Activated T-cell treated with anti-CD3 and anti-CD28 coated beads for 1 hour (primary cell): ENCODE measurements at places on chromosomes 1 and 21.

GRCh38 chr1:5938101-5938646 lies 54.1 kb downstream of the NPHP4 start:
- no peak for DNase-seq

GRCh38 chr1:177341773-177342172 lies 171.0 kb downstream of the BRINP2 start:
- no peak for DNase-seq

- DNase-seq, result no peak
These were observed 12.9 kb upstream of the NOS1AP start for GRCh38 chr1:162056579-162056978.

DNA sequence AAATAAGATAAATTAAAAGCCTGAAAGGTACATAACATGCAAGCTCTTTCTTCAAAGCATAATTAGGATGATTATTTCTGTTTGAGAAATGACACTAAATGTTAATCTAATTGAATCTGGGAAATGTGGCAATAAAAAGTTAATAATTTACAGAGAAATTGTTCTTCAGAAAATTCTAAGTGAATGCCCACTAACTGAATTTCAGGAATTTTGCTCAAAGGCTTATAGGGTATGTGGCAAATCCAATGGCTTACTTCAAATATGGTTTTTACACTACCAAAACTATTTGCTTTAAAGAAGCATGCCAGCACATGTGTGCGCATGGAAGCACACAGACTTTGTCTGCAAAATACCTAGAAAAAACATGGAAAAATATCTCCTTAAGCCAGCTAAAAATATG lies 186.6 kb upstream of the FOXD3 start:
- DNase-seq, result no peak

- no peak for DNase-seq
These were observed 543 bp upstream of the EPHB2 start for GRCh38 chr1:22709891-22710700.

DNA sequence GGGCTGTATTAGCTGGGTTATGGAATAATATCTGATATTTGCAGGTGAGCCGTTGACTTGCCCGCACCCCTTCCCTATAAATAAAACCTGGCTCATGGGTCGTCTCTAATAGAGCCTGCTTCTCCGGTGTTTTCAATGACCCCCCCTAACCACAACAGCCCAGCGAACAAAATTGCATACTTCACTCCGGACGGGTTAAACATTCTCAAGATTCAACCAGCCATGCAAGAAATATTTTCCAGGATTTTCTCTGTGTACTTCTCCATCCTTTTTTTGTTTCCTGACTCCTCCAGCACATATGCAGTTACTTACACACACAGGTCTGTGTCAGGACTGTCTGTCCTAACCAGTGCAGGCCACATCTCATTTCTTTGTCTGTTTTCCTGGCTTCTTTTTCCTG lies 267.7 kb downstream of the ZNF648 start:
- DNase-seq, result no peak

GRCh38 chr1:222048094-222048595 lies 306.3 kb upstream of the DUSP10 start:
- no peak for DNase-seq

DNA sequence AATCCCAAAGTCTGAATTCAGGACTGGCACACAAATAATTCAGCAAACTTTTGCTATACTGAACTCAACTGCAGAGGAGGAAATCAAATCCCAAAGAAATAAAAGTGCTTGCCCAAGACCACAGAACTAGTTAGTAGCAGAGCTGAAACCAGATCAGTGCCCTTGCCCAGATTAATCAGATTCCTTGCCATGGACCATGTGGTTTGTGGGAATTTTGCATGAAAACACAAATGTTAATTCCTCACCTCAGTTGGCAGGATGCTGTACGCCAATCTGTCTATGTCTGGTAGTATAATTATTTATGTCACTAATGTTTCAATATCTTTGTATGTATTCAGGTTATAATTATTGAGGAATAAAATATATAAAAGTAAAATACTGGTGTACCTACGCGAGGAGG lies 173.8 kb downstream of the DAB1 start:
- DNase-seq, result no peak

DNA sequence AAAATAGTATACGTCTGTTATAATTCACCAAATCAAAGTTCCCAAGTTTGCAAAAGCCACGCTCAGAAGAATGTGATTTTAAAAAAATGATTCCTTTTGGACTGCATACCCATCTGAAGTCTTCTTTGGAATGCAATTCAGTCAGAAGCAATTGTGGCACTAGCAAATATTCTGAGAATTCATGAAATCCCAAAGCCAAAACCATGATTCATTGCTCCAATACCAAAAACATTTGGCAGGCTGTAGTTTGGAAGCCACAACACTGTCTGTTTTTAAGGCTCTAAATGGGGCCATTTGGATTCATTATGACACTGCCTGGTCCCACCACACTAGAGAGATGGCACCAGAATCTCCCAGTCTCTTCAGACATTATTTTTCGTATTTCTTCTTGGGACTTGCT lies 21.8 kb upstream of the LRRC53 start:
- DNase-seq, result no peak

DNA sequence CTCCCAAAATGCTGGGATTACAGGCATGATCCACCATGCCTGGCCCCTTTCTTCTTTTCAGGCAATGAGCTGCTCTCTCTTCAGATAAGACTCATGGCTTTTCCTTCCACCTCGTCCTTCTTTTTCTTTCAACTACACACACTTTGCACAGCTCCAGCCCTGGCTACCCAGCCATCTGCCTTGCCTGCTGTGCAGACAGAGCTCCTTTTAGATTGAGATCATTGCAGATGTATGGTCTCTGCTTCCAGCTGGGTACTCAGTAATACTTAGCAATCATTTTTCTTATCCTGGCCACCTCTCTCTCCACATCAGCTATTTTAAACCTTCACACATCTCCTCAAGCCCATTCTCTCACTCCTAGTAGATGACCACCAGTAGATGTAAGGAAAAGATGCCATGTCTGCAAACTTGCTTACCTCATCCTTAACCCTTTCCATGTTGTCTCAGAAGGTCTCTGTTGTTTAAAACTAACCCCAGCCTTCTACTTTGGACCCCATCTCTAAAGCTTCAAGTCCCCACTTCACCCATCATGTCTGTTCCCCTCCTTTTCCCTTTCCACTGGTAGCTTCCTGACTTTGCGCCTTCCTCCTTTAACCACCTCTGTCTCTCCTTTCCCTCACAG lies 7.3 kb downstream of the RAB4A start:
- no peak for DNase-seq

- no peak for DNase-seq
These were observed 102.4 kb downstream of the FAF1 start for GRCh38 chr1:50857702-50858101.

DNA sequence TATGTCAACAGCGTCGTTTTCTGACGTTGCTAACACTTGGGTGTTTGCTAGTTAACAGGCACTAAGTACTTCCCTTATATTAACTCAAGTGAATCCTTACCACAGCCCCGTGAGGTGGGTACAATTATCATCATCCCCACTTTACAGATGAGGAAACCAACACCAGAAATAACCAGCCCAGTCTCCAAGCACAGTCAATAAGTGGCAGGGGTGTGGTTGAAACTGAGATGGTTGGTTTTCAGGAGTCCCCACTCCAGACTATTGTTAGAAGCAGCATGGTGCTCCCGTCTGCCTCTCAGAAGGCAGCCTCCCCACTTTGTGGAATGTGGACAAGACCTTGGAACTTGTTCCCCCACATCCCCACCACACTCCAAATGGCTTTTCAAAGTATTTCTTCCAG lies 45.7 kb upstream of the ACOT11 start:
- no peak for DNase-seq

DNA sequence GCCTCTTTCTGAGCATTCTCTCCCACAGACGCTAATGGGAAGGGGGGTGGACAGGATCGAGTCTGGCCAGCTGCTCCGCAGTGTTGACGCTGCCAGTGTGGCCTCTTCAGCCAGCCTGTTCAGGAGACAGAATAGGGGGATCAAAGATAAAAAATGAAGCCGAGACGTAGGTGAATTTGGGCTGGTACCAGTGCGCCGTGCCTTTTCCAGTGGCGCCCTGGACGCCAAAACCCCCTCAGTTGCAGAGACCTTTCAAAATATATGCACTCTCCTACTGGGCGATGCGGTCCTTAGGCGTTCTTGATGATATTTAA lies 1.1 kb downstream of the TTC3 start:
- no peak for DNase-seq

DNA sequence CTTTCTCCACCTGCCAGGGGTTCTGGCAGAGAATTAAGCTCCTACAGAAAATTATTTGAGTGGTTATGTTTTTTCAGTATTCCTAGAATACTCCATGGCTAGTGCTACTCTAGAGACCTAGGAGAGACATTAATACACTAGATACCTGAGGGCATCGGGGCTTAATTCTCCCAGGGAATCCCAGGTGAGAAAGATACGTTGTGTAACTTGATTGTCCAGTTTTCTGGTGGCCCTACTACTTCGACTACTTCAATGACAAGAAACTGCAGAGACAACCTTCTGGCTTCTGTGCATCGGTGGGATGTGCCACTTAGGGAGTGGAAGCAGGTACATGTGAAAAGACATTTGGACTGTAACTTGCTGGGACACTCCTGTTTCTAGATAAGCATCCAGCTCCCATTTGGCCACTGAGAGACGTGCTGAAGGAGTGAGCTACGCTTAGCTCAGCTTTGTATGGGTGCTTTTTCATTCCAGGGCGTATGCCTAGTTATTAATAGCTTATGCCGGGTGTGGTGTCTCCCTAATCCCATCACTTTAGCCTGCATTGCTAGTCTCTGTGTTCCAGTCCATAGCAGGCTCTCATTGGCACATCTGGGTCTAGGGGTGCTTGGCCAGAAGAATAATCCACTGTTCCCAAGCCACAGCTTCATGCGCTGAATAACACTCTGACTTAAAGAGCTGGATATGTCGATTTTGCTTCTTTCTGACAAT lies 300.7 kb downstream of the SIPA1L2 start:
- no peak for DNase-seq

- DNase-seq, result peak; percentile 28
These were observed at the start of gene RNF207 for GRCh38 chr1:6205849-6206519. Gene RNF207 (plus strand): TSS chr1:6206119. CDS start chr1:6206536, 417 bp downstream.

- DNase-seq, result no peak
These were observed 23.6 kb upstream of the SYT6 start for GRCh38 chr1:114177282-114177681.

DNA sequence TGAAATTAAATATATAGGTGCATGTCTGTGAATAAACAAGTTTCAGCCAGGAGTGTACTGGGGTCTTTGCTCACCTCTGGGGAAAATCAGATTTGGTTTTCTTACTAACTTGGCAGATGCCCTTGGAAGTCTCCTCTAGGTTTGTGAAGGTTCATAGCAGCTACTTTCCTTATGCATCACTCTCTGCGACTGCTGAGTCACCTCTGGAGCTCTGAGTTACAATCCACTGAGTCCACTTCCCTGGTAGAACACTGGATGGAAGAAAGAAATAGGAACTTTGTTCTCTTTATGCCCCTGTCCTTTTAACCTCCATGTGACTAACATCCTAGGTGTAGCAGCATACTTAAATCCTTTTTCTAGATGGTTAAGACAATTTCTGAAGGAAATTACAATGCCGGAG lies 4.4 kb upstream of the FASLG start:
- DNase-seq, result no peak

- DNase-seq, result no peak
These were observed 200.1 kb upstream of the CAMK1G start for GRCh38 chr1:209383422-209383821.
